A375 (cell line): ENCODE measurements at places on chromosomes 7 and 10. TPM values are rescaled to one million over a fixed set of nuclear protein-coding genes. Genes with fewer than 3 reads are reported as not detected.

The NME8 gene
- not detected in 2 replicates for total RNA-seq

The PRLHR gene
- not detected in 2 replicates for total RNA-seq

The ENKUR gene
- 0.15 and 0.45 TPM in 2 replicates for total RNA-seq

The GRID2IP gene
- 0.04 TPM in 1 of 2 replicates, not detected in the other for total RNA-seq

The ADCY1 gene
- total RNA-seq = 1.5 and 1.8 TPM in 2 replicates

The ZNF804B gene
- not detected in 2 replicates for total RNA-seq

The SORCS1 gene
- total RNA-seq = 6.6 and 9.8 TPM in 2 replicates

The C10orf62 gene
- total RNA-seq = 0.15 and 0.56 TPM in 2 replicates

The AASS gene
- total RNA-seq = 25.0 and 29.3 TPM in 2 replicates

The ZNF248 gene
- total RNA-seq = 7.1 and 8.1 TPM in 2 replicates

The BAMBI gene
- 53.5 and 65.3 TPM in 2 replicates for total RNA-seq

The SRGN gene
- 2.5 and 3.8 TPM in 2 replicates for total RNA-seq

The PSMG3 gene
- 146 and 165 TPM in 2 replicates for total RNA-seq

The RET gene
- total RNA-seq = not detected in 2 replicates

The CPED1 gene
- 0.88 and 1.6 TPM in 2 replicates for total RNA-seq

The TAS2R5 gene
- total RNA-seq = not detected in 2 replicates

The GFRA1 gene
- 0.34 and 0.58 TPM in 2 replicates for total RNA-seq

The EBLN1 gene
- not detected in 2 replicates for total RNA-seq

The VWDE gene
- total RNA-seq = 0.82 and 1.5 TPM in 2 replicates

The PDZD8 gene
- 14.7 and 17.5 TPM in 2 replicates for total RNA-seq

The GIMAP2 gene
- total RNA-seq = 3.0 and 3.8 TPM in 2 replicates
